IMR-90 (cell line): ENCODE measurements at places on chromosomes 2 and 18.
A peak's percentile ranks its signal among the peaks of the same experiment; 100 is the strongest.

DNA sequence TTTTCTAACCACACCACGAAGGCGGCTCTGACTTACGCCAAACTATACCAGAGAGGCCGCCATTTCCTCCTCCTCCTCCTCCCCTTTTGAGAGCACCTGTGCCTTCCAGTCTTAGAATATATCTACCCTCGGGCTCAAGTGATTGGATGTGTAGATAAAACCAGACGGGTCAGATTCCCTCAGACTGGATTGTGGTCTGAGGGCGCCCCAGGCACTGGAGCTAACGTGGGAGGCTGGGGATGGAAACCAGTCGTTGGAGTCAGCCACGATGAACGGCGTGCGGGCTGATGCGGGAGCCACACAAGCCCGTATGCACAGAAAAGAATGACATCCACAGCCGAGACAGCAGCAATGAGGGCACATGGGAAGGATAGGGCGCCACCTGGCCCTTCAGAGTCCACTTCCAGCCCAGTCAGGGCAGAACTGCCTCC, 12.3 kb upstream of the ODC1 start:
- no peak for DNase-seq

GRCh38 chr2:119487434-119488244, 36.6 kb downstream of the SCTR start:
- no peak for DNase-seq

DNA sequence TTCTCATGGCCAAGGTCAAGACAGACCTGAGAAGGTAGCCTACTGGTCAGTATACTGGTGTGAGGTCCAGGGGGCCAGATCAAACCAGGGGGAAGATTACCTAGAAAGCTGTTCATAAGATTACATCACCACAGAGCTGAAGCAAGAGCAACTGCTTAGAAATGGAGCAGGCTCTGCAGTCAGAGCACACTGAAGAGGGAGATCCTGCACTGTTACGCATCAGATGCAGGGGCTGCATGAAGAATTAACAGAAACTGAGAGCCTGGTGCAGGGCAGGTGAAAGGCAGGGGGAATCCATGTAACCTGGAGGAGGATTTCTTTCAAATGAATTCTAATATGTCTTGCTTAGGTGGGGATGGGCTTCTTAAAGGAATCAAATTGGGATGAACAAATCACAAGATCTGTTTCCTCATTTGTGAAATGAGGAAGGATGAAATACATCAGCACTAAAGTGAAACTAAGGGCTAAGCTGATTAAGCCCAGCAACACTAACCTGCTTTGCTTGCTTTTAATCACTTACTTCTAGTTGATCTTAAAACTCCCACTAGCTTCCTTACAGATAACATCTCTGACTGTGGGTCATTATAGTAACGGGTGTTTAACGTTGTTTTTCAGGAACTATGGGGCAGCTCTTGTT, 74.3 kb upstream of the ADAM23 start:
- no peak for DNase-seq

GRCh38 chr2:112924821-112925220, 13.9 kb downstream of the IL37 start:
- no peak for DNase-seq

DNA sequence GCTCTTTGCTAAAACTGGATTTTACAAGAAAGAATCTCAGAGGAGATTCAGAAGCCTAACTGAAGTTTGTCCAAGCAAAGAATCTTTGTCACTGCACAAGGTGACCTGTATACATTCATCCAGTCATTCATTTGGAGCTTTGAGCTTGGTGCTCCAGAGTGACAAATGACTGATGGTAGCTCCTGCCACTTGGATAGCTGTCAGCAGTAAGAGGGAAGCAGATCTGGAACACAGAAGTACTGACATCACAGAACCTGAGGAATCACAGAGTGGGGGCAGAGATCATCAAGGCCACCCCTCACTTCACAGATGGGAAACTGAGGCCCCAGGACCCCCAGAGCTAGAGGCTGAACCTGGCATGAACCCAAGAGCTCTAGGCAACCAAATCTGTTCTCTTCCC, 28.8 kb upstream of the IGFBP2 start:
- DNase-seq = no peak

GRCh38 chr2:171341394-171342066, 92.3 kb downstream of the METTL8 start:
- DNase-seq = no peak

- DNase-seq = no peak
These were observed 584.8 kb downstream of the TSN start for GRCh38 chr2:122340246-122340645.

- DNase-seq = no peak
These were observed 151.5 kb downstream of the INHBB start for GRCh38 chr2:120497261-120497977.

- peak; percentile 71 for DNase-seq
These were observed 211.9 kb downstream of the ALPK2 start for GRCh38 chr18:58416704-58417683.

- DNase-seq = no peak
These were observed 790.8 kb downstream of the SOCS6 start for GRCh38 chr18:71079606-71080005.

- DNase-seq = peak; percentile 97
These were observed 184.6 kb downstream of the ZFP36L2 start for GRCh38 chr2:43041661-43042360.

- no peak for DNase-seq
These were observed 26.8 kb upstream of the NARS1 start for GRCh38 chr18:57648414-57648813.

DNA sequence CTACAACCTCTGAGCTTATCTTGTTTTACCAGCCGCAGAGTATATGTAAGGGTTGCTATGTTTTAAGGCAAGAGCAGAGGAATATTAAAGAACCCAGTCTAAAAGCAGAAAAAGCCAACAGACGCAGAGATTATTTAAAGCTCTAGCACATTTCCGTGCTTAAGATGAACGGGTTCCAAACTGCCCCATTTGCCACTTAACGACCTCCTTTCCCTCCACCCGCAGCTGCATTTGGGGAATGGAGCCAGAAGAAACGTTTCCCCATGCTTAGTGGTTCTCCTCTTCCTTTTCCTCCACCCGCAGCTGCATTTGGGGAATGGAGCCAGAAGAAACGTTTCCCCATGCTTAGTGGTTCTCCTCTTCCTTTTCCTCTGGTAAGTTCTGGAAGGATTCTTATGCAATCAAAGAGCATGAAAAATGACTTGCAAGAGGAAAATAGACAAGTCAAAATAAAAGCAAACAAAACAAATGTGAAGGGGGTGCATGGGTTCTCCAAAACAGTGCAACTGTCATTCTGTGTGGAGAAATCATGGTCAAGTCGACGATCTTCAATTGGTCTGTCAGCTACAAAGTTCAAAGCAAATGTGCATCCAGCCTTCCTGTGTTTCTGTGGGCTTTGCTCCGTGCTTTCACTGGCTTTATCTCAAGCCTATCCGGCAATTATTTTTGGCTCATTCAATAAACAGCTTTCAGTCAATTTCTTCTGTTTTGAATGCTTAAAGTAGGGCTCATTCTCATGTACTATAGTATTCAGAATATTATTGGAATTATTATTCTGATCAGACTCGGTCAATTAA, 57.8 kb downstream of the DIPK1C start:
- no peak for DNase-seq

GRCh38 chr18:23225503-23225902, 90.2 kb downstream of the CABLES1 start:
- peak; percentile 97 for DNase-seq

DNA sequence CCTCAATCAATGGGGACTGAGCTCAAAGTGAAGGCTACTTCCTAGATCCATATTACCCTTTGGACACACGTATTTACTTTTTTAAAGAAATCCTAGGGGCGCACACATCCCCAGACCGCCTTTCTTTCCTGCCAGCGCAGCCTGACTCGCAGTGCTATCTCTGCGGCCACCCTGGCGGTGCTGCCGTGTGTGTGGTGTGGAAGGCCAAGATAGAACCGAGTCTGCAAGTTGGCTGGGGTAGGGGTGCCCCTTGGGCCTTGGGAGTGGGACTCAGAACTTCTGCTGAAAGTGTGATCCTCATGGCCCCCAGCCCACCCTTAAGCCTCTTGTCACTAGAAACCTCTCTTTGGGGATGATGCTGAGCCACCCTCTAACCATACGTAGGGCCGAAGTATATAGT, 143.7 kb downstream of the KLHL29 start:
- DNase-seq = no peak

DNA sequence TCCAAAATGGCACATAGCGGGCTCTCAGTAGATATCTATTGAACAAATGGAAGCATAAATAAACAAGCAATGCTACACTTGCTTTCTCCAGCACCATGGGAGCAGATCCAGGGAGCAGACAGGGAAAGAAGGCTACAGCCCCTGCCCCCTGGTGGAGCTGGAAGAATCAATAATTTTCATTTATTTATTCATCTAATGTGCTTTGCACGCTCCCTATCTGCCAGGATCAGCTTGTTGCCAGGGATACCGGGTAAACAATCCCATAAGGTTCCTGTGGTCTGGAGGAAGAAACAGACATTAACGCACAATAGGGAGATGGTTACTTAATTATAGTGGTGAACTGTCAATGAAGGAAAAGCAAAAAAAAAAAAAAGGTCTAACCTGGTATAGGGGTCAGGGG, 40.1 kb upstream of the CLASP1 start:
- DNase-seq = peak; percentile 69

DNA sequence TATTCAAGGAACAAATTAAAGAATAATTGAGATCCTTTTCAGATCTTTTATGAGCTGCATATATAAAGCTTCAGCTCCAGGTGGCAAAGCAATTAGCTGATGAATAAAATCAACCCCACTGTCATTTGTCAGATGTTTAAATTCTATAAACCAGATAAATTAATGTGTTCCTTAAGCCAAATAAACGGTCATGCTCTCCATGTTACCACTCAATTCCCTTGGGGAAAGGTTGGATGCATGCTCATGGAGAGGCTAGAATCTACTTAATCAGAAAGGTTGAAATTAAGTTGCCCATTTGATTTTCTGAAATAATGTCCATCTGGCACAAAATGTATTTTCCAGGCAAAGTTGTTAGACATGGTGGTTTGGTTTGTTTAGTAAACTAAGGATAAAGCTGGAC, 282.5 kb upstream of the SPRED2 start:
- DNase-seq = no peak

DNA sequence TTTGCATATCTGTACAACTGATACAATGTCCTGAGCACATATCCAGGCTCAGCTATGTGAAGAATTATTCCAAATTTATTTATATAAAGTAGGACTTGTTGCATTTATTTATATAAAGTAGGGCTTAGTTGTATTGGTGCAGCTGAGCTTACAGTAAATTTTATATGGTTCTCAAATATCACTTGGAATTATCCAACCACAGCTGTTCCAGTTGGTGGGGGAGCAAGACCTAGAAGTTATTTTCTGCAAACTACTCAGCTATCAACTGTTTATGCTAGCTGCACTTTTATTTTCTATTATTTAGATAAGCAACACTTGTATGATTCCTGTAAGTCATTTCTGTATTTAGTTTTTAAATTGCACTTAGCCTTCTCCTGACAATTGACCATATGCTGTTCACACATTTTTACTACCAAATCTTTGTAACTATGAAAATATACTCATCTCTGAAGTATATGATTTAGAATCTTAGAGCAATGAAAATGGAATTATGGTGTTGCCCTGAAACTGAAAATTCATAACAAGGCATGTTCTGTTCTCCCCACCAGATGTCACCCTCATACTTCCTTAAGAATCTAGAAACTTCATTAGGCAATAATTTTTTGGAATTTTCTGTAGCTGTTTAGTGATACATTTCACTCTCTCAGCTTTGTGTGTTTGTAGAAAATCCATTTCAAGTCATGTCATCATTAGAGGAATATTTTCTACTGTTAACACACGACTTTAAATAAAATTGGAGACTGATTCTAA, 157.0 kb upstream of the CBLN2 start:
- peak; percentile 14 for DNase-seq
